ENCODE measurements at places on chromosomes 3 and 15.

- no peak for DNase-seq
Measured at GRCh38 chr3:126494204-126494969, 18.7 kb upstream of the ZXDC start.

- DNase-seq = no peak
Measured at GRCh38 chr3:33096093-33096868, 665 bp downstream of the GLB1 start.

- no peak for DNase-seq
Measured at GRCh38 chr3:172449466-172450149, 1.4 kb upstream of the GHSR start.

- DNase-seq = no peak
Measured at GRCh38 chr3:81837071-81837593, 75.7 kb upstream of the GBE1 start.

DNA sequence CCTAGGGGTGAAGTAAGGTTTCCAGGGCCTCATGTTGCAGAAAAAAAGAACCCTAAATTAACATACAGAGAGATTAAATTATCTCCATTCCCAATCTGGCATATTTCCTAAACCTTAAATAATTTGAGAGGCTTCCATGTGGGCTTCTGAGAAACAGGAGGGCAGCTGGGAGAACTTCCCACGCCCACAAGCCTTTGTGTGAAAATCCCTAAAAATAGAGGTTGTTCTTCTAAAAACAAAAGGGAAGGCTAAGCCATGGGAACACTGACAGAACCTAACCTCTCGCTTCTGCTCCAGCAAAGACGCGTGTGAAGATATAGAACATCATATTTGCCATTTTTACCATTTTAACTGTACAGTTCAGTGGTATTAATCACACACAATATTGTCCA, 812 bp upstream of the SLC12A8 start:
- no peak for DNase-seq

- DNase-seq = no peak
Measured at GRCh38 chr3:51500632-51501131, 867 bp upstream of the DCAF1 start.

DNA sequence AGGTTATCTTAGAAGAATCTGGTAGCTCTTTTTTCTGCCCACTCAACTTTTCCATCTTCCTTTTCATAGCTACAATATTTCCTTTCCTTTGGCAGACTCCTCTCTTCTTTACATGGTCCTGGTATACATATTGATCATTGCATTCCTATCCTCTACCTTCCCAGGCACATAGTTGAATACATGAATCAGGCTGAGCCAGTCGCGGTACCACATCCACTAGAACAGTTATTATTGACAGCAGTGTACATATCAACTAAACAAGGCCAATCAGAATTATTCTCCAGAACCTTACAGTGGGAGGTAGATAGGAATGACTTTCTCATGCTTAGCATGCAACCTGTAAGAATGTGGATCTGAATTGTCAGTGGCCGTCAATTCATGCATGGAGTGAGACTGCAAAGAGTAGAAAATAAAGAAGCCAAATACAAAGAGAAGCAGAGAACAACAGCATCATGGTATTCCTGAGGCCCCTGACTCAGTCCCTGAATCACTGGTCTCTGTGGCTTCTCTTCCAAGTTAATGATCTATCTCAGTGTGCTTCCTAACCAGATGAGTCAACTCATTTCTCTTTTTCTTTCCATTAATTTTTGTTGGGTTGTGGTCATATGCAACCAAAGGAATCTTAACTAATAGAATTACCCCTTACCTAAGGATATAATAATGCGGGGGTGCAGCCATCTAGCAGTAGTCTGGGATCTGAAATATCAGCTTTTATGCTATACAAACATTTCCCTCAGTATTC, 60.9 kb upstream of the DCBLD2 start:
- no peak for DNase-seq

GRCh38 chr3:145269106-145269505, 891.9 kb downstream of the PLOD2 start:
- no peak for DNase-seq

- DNase-seq = no peak
Measured at GRCh38 chr15:92825985-92826384, 74.1 kb upstream of the CHD2 start.

GRCh38 chr15:74869726-74870407, 3.3 kb downstream of the SCAMP2 start:
- no peak for DNase-seq

- no peak for DNase-seq
Measured at GRCh38 chr15:63323798-63324563, 46.6 kb downstream of the APH1B start.

GRCh38 chr3:17151598-17152373, 267.0 kb downstream of the PLCL2 start:
- DNase-seq = peak; percentile 53

DNA sequence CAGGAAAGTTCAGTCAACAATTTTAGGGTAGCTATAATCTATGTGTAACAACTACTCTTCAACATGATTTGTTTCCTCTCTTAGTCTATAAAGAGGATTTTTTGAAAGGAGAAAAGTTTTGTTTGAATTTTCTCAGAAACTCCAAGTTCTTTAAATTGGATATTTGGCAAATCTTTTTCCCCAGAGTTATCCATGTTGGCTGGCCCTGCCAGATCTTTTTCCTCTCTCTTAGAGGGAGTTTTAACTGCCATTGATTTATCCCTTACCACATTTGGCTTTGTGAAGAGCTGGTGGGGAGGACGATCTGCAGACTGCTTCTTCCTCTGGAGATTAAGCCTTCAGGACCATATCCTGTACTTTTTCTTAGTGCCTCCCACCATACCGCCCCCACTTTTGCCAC, 64.9 kb upstream of the ROPN1 start:
- DNase-seq = no peak

GRCh38 chr3:31785286-31785685, 195.8 kb downstream of the OSBPL10 start:
- no peak for DNase-seq

GRCh38 chr3:74842141-74842540, 227.7 kb upstream of the CNTN3 start:
- DNase-seq = no peak

GRCh38 chr15:75843678-75844581, 683 bp downstream of the UBE2Q2 start:
- DNase-seq = peak; percentile 34

DNA sequence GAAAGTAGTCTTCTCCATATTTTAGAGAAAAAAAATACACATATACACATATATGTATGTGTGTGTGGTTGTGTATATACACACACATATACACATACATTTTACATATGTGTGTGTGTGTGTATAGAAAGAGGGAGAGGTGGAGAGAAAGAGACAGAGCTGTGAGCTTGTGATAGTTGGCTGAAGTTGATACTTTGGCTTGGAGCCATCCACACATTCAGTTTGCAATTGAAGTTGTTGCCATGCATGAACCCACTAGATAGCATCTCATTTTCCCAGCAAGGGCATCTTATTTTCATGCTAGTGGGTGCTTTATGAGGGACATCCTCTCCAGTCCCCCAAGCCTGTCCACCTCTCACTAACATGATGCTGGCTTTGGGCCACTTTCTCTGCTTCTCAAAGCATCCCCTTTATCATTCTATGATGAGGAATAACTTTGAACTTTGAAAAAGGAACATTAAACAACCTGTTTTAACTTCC, 228.6 kb downstream of the ZNF621 start:
- DNase-seq = no peak

- DNase-seq = no peak
Measured at GRCh38 chr3:67678665-67679064, 24.3 kb upstream of the SUCLG2 start.

DNA sequence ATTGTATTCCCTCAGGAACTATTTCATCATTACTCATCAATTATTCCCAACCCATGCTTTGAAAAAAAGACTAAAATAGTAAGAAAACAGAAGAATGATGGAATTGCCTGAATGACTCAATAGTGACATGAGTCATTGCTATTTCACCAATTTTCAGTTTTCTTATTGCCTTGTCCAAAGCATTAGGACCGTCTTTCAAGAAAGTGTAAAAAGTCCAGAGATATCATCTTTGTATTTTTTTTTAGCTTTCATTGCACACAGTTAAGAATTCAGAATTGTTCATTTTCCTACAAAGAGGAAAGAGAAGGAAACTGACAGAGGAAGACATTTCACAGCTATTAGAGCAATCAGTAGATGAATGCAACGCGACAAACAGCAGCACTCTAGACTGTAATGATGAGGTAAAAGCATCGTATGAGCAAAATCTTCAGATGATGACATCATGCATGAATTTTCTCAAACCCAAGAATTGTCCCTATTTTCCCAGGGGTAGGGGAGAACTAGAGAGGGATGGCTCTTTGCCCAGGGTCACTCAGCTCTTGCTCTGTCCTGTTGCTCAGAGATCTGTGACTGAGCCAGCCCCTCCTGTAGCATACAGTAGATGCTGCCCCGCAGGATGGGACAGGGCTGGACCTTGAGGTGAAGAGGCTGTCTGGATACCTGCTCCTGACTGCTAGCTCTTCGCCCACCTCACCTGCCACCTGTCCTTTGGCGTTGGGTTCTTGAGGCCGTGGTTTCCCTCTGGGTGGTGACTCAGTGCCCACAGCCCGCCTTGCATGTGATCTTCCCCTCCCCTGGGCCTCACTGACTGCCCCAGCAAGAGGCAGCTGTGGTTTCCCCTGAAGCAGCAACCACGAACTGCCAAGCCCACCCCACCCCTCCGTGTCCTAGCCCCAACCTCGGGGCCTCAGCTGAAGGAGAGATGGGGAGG, 84.8 kb downstream of the PPCDC start:
- DNase-seq = peak; percentile 2

DNA sequence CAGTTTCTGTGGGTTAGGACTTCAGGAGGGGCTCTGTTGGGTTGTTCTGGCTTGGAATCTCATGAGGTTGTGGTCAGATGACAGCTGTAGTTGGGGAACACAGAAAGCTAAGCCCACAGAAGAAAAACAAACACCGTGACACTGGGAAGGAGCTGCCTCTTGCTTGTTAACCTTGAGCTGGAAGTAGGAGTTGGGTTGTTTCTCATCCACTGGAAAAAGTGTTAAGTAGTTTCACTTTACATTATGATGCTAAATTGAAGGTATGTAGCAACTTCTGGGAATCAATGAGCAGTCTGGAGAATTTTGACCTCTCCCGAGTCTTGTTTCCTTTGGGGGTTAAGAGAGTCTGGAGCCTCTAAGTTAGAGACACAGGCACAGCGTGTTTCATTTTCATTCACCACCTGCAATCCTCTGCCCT, 20.4 kb downstream of the HACD3 start:
- no peak for DNase-seq

GRCh38 chr3:64748244-64748904, 60.6 kb upstream of the ADAMTS9 start:
- no peak for DNase-seq

- no peak for DNase-seq
Measured at GRCh38 chr15:70091726-70092463, 5.8 kb downstream of the TLE3 start.

- no peak for DNase-seq
Measured at GRCh38 chr3:197746801-197747237, 2.9 kb upstream of the FYTTD1 start.

GRCh38 chr15:70362350-70362749, 264.6 kb upstream of the TLE3 start:
- DNase-seq = no peak
